ENCODE measurements at places on chromosomes 2 and 18. TPM values are rescaled to one million over a fixed set of nuclear protein-coding genes. Genes with fewer than 3 reads are reported as not detected.

GRCh38 chr18:43013486-43013885, 102.0 kb downstream of the RIT2 start:
- DNase-seq: no peak

Gene SERPINB5
- 37.8 TPM for total RNA-seq

Gene ATP6V1B1
- not detected for total RNA-seq

GRCh38 chr2:147293991-147294824, 550.6 kb upstream of the ACVR2A start:
- DNase-seq: no peak

Data from MG63 (cell line).